Stimulated activated CD4-positive, alpha-beta T cell treated with anti-CD3 and anti-CD28 coated beads, Interleukin-1b, Interleukin-23, amount 100 ng/mL, for 1 hour (primary cell): ENCODE measurements at places on chromosomes 4 and X.

DNA sequence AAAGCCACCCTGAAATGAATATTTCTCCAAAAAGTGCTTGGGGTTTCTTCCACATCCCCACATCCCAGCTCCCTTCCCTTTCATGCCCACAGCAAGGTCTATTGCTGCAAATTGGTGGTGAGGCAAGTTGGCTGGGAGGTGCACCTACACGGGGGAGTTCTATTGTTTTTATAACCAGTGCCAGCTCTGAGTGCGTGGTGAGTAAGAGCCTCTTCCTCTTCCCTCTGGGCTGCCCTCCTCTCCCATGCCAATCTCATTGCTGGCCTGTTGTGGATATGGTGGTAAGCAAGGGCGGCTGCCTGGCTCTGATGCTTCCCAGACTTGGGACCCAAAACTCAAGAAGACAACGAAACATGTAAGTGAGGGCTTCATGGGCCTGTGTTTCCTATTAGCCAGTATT is 204.3 kb downstream of the SHROOM3 start:
- DNase-seq, result no peak

- no peak for DNase-seq
Observed at GRCh38 chr4:77022560-77023179, 53.1 kb downstream of the CCNI start.

DNA sequence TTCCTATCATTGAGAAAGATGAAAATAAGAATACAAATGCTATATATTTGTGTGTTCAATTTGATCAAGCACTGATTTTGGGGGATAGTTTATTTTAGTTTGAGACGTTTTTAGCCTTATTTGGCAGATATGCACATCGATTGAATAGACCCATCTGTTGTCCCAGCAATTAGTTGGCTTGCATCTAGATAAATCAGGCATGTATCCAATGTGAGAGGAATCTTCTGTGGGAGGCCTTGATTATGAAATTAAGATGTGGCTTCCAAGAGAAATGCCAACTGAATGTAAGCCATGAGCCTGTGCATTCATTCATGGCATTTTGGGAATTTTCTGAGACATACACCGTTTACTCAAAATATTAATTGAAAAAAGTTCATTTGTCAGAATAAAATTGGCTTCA is 623.1 kb downstream of the TECRL start:
- no peak for DNase-seq

- DNase-seq, result no peak
Observed at GRCh38 chrX:107686792-107687191, 58.5 kb downstream of the PRPS1 start.
